ENCODE measurements at places on chromosomes 11 and 22.
A peak's percentile ranks its signal among the peaks of the same experiment; 100 is the strongest.

DNA sequence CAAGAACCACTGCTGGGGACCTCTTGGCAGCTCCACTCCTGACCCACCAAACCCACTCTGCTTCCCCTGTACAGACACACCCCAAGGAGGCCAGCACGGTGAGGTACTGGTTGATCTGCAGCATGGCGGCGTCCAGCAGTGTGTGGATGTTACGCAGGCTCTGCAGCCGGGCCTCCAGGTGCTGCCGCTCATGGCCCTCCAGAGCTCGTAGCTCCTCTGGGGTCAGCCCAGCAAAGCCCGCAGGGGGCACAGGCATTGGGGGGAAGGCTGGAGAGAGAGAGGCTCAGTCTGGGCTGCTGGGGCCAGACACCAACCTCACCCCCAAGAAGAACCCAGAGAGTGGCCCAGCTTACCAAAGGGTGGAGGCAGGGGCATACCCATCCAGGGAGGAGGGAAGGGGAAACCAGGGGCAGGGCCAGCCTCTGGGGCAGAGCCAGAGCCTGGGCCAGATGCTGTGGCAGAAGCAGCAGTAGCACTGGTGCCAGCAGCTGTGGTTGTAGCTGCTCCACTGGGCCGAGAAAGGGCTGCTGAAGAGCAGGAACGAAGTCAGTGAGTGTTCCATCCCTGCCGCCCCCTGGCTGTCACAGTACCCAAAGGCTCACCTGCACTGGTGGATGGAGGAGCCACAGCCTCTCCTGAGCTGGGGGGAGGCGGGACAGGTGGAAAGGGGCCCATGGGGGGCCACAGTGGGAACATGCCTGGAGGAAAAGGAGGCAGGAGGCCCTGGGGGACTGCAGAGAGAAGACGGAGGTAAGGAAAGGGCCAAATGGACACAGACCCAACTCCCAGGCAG, 4.5 kb downstream of the SYVN1 start:
- DNase-seq: peak; percentile 80

- no peak for DNase-seq
Measured at GRCh38 chr22:37290737-37291136, 8.4 kb downstream of the CYTH4 start.

DNA sequence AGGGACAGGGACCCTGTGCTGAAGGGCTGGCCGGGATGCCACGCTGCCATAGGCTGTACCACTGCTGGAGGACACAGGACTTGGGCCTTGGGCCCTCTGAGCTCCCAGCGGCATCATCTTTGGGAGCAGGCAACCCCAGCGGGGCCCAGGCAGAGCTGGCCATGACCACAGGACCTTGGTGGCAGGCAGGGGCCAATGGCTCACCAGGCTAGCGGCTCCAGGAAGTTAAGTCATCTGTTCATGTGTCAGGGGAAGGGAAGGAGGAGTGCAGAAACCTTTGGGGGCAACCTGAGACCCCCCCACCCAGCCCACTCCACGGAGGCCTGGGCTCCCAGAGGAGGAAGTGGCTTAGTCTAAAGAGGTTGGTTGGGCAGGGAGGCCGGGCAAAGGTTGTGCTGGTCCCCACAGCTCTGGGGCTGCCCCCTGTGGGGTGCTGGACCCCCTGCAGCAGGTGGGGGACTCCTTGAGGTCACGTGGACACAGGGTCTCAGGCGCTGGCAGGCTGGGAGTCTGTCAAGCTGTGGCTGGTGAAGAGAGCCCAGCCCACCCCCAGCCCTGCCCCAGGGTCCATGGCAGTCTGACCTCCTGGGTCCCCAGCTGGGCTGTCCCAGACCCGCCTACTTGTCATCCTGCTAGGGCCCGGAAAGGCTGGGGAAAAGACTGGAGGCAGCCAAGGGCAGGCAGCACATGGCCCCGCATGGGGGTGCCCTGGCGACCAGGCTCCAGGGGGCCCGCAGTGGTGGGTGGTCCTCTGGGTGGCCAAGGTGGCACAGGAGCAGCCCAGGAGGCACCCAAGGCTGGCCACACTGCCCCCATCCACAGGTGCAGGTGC, 184.3 kb downstream of the IGLL1 start:
- DNase-seq: no peak

GRCh38 chr22:36449596-36450175, 31.8 kb downstream of the TXN2 start:
- DNase-seq: no peak

GRCh38 chr11:42249956-42250355, 790.5 kb upstream of the LRRC4C start:
- no peak for DNase-seq

DNA sequence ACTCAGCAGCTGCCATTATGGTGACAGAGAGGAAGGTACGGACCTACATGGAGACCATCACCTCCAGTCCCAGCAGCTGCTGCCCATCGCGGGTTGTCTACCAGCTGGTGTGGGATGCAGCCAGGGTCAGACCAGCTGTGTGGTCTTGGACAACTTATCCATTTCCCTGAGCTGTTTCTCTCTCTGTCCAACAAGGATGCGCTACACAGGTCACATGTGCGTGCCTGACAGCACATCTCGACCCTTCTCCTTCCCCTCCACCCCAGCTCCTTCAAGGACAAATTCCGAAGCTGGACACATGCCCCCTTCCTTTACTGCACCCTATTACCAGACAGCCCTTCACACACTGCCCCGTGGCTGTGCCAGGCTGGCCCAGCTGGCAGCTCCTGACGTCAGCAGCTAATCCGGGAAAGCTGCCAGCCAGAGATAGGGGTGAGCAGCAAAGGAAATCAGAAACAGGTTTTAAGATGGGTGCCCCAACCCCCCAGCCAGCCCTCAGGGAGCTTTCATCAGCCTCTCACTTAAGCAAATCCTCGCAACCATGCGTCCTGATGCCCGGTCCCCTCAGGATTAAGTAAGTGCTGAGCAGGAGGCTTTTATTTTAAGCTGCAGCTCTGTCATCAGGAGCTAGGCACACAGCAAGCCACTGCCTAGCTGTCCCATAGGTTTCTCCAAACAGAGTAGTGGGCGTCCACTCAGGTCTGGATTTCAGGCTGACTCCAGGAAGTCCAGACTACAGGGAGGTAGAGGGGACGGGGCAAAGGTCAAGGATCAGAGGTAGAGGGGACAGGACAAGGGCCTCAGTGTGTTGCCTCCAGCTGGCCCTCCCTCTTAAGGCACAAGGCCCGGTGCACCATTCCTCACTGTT, 20.3 kb downstream of the TEF start:
- DNase-seq: no peak

DNA sequence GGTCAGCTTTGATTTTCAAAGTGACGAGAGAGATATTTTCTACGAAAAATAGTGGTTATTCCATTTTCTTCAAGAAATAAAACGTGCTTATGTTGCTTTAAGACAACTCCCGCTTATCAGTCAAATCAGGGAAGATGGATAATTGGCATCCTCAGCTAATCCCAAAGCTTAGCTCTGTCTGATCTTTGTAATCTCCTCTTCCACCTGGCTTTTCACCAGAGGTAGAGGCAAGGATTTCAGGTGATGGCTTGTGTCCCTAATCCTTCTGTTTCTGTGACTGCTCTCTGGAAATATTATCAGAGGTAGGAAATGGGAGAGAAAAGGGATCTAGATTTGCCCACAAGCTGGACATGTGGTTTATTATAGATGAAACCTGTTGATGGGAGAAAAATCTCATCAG, 78.9 kb downstream of the DBX1 start:
- DNase-seq: no peak

GRCh38 chr11:74325649-74326645, 14.5 kb upstream of the P4HA3 start:
- DNase-seq: no peak

- no peak for DNase-seq
Measured at GRCh38 chr22:20553947-20554741, 46.7 kb downstream of the MED15 start.

DNA sequence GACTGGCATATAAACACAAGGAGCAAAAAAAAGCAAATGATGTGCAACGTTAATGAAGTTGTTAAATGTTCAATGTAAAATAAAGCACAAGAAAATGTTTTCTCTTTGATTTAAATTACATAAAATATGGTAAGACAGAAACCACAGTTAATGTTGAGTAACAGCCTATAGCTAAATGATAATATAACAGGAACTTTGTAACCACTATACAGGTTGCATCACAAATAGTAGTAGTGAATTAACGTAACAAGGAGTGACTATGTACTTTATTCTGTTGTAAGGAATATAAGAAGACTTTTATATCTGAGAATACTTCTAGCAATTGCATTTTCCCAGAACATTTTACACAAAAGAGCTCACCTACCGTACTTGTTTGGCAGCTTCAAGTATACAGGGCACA, 16.9 kb downstream of the SAAL1 start:
- no peak for DNase-seq

DNA sequence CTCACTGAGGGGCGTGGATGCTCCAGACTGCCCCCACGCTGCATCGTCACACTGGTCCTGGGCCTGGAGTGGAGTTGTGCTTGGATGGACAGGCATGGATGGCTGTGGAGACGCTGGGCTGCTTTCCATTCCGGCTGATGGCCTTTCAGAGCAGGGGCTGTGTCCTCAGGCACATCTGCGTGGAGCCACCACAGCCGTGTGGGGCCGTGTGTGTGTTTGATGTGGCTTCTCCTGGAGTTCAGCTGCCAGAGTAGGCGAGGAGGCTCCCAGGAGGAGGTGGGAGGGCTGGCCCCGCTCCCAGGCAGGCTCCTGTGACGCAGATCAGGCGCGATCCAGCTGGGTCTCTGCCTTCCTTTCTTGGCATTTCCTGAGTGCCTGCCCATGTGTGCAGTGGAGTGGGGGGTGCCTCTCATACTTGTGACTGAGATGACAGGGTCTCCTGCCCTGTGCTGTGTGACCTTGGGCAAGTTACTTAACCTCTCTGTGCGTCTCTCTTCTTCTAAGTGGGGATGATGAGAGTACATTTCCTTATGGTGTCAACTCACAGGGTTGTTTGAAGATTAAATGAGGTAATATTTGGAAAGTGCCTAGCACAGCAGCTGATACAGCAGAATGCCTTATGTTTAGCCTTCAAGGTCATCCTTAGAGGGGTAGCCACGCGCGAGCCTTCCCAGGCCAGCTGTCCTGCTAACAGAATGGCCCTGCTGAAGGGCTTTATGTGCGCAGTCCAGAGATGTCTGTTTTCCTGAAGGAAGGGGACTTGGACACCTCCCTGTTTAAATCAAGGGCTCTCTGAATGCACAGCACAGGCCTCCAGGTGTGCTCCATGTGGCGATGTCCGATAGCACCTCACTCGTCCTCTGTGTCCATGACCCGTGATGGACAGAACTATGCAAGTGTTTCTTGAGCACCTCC, 33.5 kb downstream of the GLB1L2 start:
- DNase-seq: no peak

GRCh38 chr11:70046089-70046488, 32.0 kb upstream of the ANO1 start:
- DNase-seq: no peak

DNA sequence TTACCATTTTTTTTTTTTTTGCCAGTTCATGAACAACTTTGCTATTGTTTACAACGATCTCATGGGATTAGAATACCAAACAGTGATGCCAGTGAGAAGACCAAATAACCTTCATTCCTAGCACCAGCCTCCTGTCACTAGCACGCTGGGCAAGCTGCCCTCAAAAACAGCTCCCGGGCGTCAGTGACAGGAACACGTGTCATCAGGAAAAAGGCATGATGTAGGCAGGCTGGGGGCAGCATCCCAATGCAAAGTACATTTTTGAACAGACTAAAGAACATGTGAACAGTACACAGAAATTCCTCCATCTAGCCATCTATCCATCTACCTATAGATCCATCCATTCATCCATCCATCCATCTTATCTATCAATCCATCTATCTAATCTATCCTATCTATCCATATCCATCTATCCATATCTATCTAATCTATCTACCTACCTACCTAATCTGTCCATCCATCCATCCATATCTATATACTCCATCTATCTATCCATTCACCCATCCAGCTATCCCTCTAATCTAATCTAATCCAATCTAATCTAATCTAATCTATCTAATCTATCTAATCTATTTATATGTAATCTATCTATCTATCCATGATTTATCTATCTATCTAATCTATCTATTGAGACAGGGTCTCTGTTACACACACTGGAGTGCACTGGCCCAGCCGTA, 378.5 kb downstream of the SHANK2 start:
- DNase-seq: no peak

GRCh38 chr11:111148121-111148520, 97.4 kb upstream of the POU2AF2 start:
- no peak for DNase-seq

- no peak for DNase-seq
Measured at GRCh38 chr22:46229701-46230100, 20.4 kb downstream of the CDPF1 start.

- no peak for DNase-seq
Measured at GRCh38 chr11:69186316-69187260, 30.9 kb downstream of the SMIM38 start.

- DNase-seq: no peak
Measured at GRCh38 chr11:16096336-16096735, 260.0 kb downstream of the SOX6 start.

GRCh38 chr22:38699143-38699542, 1.6 kb downstream of the JOSD1 start:
- no peak for DNase-seq

DNA sequence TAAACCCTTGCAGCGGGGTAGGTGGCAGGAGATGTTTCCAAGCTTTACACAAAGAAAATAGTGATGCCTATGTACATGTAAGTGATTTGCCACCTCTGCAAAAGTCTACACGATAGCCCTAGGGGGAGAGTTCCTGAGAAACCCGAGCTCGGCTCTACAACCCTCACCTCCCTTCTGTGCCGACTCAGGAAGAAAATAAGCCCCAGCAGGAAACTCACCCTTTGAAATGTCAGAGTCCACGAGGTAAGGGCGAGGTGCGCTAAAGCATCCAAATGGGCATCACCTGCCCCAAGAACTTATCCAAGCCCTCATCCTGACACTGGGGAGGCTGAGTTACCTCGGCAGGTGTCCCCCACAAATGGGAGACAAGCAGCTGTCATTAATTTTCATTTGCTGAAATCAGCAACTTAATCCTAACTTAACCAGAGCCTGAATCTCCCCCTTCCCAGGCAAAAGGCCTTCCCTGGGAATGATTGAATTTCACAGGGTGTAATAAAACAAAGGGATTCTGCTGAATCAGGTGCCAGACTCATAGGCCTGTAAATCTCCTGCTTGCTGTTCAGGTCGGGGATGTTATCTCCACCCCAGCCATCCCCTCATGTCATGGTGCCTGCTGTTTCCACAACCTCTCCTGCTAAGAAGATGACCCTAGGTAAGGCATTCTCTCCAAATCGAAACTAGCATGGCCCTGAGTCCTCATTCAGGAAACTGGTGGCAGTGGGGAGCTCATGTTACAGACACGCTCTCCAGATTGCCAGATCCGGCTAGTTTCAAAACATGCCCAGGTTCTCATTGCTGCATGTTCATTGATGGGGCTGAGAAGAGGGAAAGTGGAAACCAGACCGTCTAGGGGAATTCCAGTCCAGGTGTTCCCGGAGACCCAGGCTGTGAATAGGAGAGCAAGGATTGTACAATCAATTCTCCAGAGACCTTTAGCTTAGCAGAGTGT, 105.3 kb upstream of the KIRREL3 start:
- no peak for DNase-seq

DNA sequence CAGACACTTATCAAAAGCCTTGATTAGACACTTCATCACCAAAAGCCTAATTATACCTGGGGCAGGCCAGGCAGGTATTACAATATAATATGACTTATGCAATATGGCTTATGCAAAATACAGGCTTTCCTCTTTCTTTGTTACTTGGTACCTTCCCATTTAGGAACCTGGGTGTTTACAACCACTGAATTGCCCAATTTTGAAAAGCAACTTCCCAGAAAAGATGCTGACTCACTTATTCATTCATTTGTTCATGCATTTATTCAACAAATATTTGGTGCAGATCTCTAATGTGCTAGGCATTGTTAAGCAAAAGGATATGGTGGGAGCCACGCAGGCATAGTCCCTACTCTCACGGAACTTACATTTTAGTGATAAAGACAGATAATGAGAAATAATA, 13.6 kb upstream of the JAML start:
- DNase-seq: no peak

Data from NAMALWA (cell line).